Effector memory CD4-positive, alpha-beta T cell (primary cell): ENCODE measurements at places on chromosomes 11 and 22.
A peak's percentile ranks its signal among the peaks of the same experiment; 100 is the strongest.

DNA sequence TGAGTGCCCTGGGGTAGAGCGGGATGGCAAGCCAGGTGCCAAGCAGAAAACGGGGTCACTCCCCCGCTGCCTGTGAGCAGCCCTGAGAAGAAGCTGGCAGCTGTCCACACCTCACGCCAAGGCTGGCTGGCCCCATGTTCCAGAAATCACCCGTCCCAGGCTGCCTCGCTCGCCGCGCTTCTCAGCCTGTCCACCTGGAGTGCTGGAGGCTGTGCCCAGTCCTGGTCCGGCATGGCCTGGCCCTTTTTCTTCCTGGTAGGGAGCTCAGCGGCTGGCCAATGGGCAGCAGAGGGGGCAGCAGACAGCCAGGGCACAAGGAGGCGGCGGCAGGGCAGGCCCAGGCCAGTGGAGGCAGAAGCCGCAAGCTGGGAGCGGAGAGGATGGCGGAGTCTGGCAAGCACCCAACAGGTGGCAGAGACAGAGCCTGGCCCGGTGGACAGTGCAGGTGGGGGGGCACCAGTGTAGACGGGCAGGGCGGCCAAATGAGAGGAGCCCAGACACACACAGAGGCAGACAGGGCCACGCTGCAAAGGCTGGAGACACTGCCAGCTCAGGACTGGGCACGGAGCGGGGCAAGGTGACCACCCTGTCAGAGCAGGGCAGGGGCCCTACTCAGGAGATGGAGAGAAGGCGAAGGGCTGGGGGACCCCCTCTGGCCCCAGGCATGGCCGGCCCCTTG is 37.2 kb upstream of the TH start:
- DNase-seq, result no peak

DNA sequence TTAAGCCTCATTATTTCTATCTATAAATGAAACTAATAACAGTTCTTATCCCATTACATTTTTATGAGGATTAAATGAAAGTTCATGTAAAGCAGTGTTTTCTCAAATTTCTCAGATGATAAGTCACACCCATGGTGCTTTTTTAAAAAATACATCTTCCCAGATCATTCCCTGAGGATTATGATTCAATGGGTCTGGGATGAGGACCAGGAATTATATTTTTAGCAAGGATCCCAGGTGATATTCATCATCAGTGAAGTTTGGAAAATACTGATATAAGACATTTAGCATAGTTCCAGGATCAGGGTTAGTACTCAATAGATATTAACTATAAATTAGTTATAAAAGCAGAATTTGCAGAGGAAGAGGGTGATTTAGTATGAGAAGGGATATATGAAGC is 89.1 kb downstream of the BBOX1 start:
- no peak for DNase-seq

- no peak for DNase-seq
Measured at GRCh38 chr11:69251639-69252489, 42.1 kb upstream of the MYEOV start.

GRCh38 chr11:124970925-124971324 is 16.9 kb downstream of the CCDC15 start:
- DNase-seq, result no peak

DNA sequence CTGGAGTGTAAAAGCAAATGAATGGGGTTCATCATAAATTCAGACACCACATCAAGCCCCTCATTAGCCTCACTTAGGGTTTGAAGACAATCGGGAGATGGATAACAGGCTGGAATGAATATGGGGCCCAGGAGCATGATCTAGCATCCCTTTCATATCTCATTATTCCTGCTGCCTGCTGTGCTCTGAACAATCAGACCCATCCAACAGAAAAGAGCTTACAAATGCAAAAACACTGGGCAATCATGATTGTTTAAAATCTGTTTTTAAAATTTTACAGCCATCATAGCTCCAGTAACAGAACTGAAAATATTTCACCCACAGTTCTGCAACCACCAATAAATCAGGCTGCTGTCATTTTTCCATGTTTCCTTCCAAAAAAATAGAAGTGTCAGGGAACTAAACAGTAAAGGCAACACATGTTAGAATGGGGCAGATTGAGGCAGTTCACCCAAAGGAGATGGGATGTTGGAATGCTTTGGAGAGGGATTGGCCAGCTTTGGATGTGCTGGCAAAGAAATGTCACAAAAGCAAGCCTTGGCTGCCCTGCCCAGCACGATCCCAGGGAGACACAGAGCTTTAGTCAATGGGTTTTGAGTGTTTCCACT is 47.8 kb upstream of the BMAL1 start:
- no peak for DNase-seq

DNA sequence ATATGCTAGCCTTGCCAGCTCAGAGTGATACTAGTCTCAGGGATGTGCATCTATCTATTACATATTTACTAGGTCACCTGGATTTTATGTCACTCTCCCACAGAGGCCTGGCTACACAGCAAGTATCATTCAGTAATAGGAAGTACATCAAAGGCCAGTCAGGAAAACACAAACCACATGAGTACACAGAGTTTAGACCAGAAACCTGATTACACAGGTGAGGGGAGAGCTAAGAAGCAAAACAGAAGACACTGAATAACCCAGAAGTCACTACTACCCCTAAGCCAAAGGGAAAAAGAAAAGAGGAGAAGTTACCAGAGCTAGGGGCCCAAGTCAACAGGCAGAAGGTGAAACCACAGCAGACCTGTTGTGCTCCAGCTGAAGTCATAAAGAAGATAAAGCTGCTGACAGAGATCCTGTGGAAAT is 13.3 kb downstream of the LPXN start:
- no peak for DNase-seq

- no peak for DNase-seq
Measured at GRCh38 chr22:19691007-19691720, 23.1 kb upstream of the SEPTIN5 start.

GRCh38 chr11:16891964-16892363 is 122.2 kb downstream of the PLEKHA7 start:
- no peak for DNase-seq

DNA sequence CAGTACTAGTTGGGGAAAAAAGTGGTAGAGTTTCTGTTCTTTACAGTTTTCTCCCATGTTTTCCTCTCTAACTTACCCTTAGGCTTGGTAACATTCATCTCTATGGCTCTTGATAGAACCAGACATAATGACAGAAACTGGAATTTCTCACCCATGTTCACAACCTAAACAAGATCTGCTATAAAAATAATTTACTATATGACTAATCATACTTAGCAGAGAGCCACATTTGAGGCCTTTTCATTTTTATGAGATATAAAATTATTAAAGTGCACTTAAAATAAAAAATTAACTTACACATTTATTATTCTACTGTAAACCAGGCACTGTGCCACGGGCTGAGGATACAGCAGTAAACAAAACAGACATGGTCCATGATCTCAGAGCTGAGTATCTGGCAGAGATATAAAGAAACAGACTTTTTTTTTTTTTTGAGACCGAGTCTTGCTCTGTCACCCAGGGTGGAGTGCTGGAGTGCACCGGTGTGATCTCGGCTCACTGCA is 98.1 kb downstream of the GAB2 start:
- no peak for DNase-seq

DNA sequence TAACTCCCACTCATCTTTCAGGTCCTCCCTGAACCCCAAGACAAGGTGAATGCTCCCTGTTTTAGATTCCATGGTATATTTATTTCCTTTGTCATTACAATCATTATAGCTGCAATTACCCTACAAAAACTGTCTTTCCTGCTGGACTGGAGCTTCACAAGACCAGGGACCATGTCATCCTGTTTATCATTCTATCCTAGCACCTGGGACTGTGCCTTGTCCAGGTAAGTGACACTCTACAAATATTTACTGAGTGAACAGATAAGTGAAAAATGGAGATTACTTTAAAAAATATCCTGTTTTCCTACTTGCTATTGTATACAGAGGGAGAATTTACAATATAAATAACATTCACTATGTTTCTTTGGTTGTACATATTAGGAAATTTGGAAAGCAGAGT is 22.5 kb upstream of the ELF5 start:
- no peak for DNase-seq

GRCh38 chr11:126355324-126355925 is at the start of gene ST3GAL4:
Gene ST3GAL4, plus strand, starts transcription at chr11:126355686. Its CDS starts 50,470 bp downstream, at chr11:126406156.
- DNase-seq, result peak; percentile 33

GRCh38 chr11:128515826-128516778 is 71.3 kb downstream of the ETS1 start:
- DNase-seq, result no peak

DNA sequence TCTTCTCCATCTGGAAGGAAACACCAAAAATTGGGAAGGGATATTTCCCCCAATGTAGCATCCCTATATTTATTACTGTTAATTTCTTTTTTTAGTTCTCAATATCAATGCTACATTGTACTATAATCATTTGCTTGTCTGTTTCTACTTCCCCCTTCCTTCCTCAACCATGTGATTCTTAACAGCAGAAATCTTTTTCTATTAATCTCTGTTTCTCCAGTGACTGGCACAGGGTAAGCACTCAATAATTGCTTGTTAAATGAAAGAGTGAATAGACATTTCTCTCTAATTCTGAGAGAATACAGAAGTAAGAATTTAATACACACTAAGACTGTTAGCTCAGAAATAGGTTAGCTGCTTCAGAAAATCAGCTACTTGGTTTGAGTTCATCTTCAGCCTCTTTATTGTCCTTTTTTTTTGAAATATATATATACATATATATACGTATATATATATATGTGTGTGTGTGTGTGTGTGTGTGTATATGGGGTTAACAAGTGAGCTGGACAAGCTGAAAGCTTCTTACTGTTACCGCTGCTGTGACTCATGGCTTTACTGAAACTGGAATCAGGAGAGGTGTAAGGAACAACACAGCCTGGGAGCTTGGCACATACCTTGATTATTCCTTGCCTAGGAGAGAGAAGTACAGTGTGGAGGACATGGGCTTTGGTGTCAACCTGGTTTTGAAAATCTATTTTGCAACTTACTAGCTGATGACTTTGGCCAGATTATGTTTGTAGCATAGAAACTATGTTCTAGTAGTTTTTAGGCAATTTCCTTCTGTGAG is 26.2 kb upstream of the PDE3B start:
- no peak for DNase-seq

DNA sequence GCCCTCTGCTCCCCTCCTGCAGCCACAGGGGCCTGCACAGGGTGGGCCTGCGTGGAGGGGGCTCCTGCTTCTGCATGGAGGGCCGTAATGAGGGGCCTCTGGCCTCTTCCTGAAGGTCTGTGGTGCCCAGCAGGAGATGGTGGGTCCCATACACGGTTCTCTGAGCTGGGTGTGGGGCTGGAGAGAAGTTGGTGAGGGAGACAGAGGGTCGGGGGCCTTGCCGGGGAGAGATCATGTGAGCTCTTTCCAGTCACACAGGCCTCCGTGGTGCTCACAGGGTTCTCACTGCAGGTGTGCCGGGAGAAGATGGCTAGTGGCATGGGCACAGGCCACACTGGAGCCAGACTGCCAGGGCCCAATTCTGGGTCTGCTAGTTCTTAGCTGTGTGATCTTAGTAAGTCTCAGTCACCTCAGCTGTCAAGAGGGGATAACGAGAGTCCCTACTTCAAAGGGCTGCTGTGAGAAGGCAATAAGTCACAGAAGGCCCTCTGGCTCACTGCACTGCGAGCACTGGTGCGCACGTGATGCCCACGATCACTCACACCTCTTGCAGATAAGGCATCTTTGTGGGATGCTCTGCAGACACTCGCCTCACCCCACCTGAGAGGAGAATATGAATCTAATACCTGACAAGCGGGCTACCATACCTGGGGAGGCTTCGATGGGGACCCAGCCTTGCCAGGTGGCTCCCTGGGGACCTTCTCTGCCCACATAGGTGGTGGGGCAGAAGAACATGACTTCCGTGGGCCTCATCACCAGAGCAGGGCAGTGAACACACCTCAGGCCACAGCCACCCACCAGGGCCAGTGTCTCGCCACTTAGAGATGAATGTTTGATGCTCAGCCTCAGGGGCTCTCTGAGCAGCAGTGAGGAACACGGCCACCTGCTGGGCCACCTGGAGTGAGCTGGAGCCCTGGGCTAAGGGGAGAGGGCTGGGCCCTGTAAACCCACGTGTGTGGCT is 14.5 kb downstream of the KCNC1 start:
- no peak for DNase-seq
